ENCODE measurements at places on chromosomes 5 and 9.

- no peak for DNase-seq
Measured at GRCh38 chr9:115525111-115526058, 407.4 kb upstream of the TNC start.

DNA sequence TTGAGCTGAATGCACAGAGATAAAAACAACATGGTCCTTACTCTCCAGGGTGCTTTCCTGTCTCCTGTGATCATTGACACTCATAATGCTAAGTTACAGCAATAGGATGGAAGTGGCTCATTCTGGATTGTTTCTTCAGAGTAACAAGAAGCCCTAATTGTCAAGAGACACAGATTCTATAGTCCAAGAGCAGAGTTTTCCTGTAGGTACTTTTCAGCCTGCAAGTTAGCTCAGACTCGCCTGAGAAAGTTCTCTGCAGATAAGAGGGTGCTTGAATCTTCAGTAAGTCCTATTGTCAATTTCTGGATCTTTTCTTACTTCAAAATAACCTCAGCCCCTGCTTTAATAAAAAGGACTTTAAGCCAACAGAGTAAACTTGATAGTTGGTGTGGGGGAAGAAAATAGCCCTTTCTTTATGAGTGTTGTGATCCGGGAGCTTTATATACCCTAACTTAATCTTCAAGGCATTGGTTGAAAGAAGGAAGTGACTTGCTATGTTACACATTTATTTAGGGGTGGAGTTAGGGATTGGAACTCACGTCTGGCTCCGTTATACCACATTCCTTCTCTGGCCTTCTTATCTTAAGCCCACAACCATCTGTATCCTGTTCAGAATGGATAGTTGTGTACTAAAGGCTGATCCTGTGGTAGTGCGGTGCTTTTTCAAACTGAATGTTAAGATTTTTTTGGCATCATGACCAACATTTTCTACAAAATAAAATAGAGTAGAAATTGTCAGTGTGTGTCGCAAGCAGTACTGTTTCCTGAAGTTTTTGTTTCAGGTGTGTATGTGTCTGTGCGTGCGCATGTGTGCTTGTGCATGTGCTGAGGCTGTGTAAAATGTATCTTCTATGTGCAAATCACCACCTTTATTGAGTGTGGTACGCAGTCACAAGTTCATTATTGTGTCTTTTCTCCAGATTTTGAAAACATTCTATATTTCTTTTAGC is 173.9 kb downstream of the WDR70 start:
- DNase-seq, result no peak

DNA sequence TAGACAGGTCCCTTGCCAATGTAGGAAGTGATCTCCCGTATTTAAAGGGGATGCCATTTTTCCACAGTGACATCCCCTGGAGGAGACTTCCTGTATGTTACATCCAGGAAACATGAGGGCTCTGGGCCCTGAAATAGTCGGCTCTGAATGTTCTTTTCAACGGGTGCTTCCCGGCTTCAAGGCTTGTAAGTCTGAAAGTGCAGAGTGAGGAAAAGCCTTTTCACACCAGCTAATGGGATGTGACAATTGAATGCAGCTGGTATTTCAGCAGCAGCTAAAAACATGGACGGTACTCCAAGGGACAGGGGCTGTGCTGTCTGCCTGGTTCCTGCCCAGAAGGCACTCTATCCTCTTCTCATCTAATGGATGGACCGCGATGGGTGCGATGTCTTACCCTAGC is 1.4 kb downstream of the IL9 start:
- DNase-seq, result no peak

DNA sequence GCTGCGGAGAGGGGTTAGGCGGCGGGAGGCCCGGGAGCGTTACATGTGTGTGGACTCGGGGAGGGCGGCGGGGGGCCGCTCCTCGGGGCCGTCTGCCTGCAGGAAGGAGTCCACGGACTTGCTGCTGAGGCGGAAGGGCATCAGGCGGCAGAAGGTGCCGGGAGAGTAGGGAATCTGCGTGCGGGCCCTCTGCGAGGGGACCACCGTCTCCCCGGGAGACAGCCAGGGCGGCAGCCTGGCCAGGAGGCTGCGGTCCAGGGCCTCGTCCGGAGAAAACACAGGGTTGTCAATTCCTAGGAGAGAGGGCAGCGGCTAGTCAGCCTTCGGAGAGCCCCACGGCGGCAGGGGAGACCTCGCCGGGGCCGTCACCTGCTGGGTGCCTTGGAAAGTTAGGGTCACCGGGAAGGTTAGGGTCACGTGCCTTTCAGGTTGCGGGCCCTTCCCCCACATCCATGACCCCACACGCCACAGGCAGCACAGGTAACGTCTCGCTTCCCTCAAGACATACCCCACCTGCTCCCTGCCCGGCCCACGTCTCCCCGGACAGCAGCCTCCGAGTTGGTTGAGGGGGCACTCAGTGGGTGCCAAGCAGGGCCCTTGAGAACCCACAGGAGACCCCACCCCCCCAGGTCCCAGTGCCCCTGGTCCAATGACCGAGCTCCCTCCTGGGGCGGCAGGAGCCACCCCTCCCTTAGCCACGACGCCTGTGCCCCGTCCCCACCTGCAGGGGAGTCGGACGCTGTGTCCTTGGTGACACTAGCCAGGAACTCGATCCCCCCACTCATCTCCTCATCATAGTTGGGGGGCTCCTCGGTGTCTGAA is 32.1 kb downstream of the EXOC3 start:
- no peak for DNase-seq

- DNase-seq, result no peak
Measured at GRCh38 chr9:131477367-131477766, 25.4 kb upstream of the POMT1 start.

- DNase-seq, result no peak
Measured at GRCh38 chr9:2321523-2322148, 300.0 kb upstream of the VLDLR start.

Data from left hindlimb (tissue), 1 donor.